ENCODE measurements at places on chromosomes 11 and 22.

DNA sequence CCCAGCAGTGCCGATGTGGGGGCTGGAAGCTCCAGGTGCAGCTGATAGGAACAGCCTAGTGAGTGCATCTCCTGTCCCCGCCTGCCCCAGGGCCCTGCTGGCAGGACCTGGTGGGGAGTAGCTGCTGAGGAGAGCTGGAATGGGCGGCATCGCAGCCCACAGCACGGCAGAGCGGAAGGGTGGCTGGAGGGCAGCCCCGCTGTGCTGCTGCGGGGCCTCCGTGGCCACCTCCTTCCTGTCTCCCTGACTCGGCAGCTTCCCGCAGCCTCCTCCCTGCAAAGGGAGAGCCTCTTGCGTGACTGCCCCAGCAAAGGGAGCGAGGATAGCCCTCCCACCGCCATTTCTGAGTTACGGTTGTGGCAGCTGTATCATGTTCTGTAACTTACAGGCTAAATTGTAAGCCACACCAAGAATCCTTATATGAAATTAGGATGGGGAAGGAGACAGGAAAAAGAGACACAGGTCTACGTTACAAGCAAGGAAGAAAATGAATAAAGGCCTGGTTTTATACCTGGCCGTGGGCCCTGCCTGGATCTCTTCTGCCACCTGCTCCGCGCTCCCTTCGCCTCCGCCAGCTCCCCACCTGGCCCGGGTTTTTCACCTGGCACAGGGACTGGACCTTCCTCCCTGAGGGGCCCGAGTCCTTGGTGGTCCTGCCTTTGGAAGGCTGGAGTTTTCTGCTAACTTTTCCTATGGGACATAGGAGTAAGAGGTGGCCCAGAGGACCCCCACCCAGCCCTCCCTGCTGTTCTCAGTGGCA, 10.0 kb downstream of the TPCN2 start:
- DNase-seq: no peak

DNA sequence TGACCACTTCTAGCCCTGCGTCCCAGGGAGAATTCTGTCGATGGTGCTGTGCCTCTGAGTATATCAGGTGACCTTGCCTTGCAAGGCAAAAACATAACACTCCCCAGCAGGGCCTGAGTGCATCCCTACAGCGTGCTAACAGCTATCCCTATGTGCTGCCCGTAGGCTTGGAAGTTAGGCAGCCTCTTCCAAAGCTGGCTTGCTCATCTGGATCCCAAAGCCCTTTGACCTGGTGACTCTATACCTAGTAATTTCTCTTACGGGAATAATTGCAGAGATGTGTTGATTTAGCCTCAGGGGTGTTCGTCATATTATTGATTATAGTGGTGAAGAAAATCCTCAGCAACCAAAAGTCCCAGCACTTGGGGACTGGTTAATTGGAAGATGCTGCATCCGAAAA, 32.6 kb upstream of the CRYBB3 start:
- DNase-seq: no peak

GRCh38 chr11:119081682-119082260, 2.9 kb upstream of the HMBS start:
- DNase-seq: no peak

- no peak for DNase-seq
These were observed 86.0 kb downstream of the PKNOX2 start for GRCh38 chr11:125250318-125251213.

DNA sequence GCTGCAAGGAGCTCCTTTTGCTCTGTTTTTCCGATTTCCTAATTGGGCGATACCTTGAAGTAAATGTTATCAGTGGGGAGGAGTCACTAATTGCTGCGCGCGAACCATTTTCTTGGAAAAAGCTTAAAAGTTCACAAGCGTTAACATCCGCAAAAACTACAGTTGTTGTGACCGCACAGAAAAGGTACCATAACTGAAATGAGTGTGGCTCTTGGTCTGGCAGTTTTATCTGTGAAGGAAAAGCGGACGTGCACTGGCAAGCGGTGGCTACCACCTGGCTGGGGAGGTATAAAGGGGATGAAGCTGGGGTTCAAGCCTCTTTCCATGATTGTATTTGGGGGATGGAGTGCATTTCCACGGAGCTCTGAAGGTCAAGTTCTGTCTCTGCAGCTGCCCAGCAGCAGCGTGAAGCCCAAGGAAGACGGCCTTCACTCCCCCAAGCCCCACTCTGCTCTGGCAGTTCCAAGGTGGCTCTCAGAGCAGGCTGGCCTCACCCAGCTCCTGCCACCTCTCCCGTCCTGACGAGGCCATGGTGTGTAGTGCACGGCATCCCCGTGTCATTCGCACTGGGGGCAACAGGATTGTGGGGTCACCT, 27.5 kb downstream of the MOV10L1 start:
- no peak for DNase-seq

- DNase-seq: no peak
These were observed 690.2 kb downstream of the NTM start for GRCh38 chr11:132060567-132060966.

- DNase-seq: no peak
These were observed 8.7 kb upstream of the C1QTNF6 start for GRCh38 chr22:37196539-37197450.

- no peak for DNase-seq
These were observed 2.3 kb upstream of the TMEM45B start for GRCh38 chr11:129813231-129813791.

DNA sequence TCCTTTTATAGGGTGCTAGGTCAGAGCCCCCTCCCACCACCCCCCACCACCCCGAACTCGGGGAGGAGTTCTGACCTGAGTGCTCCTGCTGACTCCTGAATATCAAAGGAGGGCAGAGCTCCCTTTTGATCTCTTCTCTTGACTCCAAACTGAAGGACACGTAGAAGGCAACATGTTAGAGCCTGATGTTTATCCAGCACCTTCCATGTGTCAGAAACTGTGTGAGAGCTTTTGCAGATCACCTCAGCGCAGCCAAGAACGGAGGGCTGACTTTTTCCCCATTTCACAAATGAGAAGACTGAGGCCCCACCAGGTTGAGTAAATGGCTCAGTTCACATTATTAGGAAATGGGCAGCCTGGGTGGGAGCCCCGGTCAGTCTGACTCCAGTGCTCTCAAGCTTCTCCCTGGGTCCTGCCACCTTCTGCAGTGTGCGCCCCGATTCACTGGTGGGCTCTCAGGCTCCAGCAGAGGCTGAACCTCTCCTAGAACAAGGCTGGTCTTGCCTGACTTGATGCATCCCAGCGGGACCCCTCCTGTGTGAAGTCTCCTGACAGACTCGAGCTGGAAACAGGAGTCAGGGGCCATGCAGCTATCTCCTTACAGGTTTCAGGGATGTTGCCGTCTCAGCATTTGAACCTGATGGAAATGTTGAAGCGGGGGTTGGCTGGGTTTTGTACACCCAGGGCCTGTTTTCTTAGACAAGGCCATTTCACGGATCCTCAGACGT, 98.5 kb downstream of the TSPAN18 start:
- DNase-seq: no peak

DNA sequence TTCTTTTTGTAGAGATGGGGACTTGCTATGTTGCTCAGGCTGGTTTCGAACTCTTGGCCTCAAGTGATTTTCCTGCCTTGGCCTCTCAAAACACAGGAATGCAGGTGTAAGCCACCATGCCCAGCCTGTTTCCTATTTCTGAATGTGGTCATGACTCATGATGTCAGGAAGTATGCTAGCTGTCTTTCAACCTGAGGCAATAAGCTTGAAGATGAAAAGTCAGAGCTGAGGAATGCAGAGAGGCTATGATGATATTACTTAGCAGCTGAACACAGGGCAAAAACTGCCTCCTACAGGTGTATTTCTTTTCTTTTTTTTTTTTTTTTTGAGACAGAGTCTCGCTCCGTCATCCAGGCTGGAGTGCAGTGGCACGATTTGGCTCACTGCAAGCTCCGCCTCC, 9.0 kb upstream of the NUCB2 start:
- DNase-seq: peak; percentile 23

- no peak for DNase-seq
These were observed 14.9 kb downstream of the SAMM50 start for GRCh38 chr22:43969989-43970755.

DNA sequence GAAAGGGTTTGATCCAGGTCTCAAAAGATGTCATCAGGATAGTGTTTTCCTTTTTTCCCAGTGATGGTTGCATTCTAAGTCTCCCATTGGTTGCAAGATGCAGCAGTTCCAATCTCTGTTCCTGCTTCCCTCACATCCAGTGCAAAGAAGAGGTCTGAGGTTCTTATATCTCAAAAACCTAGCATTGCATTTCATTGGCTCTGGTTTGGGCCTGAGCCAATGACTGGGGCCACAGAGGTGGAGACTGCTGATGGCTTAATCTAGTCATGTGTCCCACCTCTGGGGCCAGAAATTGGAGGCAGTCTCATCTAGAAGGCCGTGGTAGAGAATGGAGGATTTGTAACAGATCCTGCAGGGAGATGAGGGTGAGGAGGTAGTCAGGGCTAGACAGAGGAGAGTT, 13.2 kb upstream of the MICAL2 start:
- no peak for DNase-seq

- peak; percentile 42 for DNase-seq
These were observed 7.0 kb downstream of the UNC93B1 start for GRCh38 chr11:67996622-67997474.

DNA sequence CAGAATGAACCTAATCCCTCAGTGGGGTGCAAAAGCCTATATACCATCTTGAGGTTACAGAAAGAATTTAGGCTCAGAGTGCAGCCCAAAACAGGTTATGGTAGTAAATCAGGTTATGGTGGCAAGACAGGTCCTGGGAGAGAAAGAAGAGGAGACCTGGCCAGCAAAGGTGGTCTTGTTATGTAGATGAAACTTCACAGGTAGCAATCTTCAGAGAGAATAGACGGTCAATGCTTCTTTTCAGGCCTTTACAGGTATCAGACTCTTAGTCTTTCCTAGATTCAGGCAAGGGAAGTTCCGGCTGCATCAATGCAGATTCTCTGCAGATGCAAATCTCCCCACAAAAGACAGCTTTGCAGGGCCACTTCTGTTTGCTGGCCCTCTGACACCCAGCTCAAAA, 45.8 kb upstream of the SORL1 start:
- DNase-seq: no peak
